ENCODE measurements at places on chromosomes 6 and 20.

- DNase-seq, result no peak
These were observed 471.0 kb downstream of the COL12A1 start for GRCh38 chr6:74734901-74735300.

GRCh38 chr6:136736281-136736960 is 55.9 kb downstream of the MAP3K5 start:
- no peak for DNase-seq

GRCh38 chr6:76684875-76685274 is 612.4 kb upstream of the IMPG1 start:
- no peak for DNase-seq

GRCh38 chr20:57791966-57792365 is 82.2 kb upstream of the PMEPA1 start:
- DNase-seq, result no peak

Measured in activated CD4-positive, alpha-beta T cell treated with anti-CD3 and anti-CD28 coated beads, Interleukin-2, amount 50 U/mL, for 1 hour (primary cell).